ENCODE measurements at places on chromosomes 4 and X.

DNA sequence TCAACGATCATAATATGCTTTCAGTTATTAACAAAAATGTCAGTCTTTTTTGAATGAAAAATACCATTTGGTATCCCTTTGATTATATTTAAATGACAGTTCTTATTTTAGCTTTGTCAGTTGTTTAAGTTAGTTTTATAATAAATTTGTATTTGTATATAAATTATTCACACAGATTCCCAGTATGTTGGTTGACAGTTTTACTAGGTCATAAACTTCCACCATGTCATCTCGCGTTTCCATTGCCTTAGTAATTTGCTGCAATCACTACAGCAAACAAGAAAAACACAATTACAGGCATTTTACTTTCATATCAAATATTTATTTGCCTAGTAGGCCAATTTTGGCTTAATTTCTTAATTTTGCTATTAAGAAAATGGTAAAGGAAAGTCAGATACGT, 109.6 kb upstream of the ANK2 start:
- no peak for DNase-seq

- DNase-seq, result no peak
Observed at GRCh38 chr4:3372933-3373465, 68.8 kb upstream of the HGFAC start.

GRCh38 chr4:15340902-15341732, 86.7 kb upstream of the C1QTNF7 start:
- DNase-seq, result no peak

GRCh38 chrX:30971774-30972603, 82.9 kb upstream of the TAB3 start:
- DNase-seq, result peak; percentile 5

- no peak for DNase-seq
Observed at GRCh38 chr4:143026459-143027170, 158.1 kb upstream of the USP38 start.

- DNase-seq, result no peak
Observed at GRCh38 chr4:81512001-81512756, 40.5 kb upstream of the RASGEF1B start.

DNA sequence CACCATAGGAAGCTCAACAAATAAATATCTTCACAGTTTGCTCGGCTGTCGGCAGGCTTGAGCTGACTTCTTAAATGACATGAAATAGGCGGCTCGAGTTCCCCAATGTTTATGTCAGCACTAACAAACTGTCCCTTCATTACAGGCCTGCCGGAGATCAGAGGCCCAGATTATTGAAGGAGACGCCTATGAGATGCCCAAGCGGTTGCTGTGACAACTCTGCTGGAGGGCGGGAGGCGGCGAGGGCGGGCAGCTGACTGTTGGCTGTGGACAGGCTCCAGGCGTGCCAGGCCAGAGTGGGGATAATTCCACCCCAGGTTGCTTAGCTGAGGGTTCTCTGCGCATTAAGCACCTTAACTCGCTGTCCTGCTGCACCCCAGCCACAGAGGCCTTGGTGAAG, 39.2 kb upstream of the MSX1 start:
- DNase-seq, result no peak

Data from stimulated activated CD4-positive, alpha-beta T cell treated with anti-CD3 and anti-CD28 coated beads, Interleukin-4, amount 100 ng/mL, for 1 hour (primary cell).